ENCODE measurements at places on chromosomes 6 and 20.

- no peak for DNase-seq
Observed at GRCh38 chr6:147195510-147195909, 8.7 kb upstream of the STXBP5 start.

DNA sequence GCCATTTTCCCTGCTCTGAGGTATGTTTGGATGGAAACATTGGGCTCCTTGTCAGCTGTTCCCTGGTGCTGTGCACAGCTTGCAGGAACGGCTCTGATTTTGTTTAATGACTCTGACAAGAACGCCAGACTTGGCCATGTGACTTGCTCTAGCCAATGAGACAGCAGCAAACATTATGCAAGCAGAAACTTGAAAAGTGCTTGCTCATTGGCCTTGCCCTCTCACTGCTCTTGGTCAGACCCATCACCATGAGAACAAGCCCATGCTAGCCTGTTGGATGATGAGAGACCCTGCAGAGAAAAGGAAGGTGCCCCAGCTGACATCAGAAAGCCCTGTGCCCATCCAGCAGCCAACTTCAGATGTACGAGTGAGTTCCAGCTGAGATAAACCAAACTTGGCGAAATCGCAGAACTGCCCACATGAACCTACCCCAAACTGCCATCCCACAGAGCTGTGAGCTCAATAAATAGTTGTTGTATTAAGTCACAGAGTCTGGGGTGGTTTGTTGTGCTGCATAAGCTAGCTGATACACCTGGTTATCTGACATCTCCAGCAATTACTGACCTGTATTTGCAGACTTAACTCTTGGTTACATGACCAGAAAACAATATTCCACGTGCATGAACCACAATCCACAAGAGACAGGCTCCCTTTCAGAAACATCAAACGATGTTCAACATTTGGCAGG is 96.9 kb downstream of the JPH2 start:
- peak; percentile 75 for DNase-seq

GRCh38 chr6:80331974-80332373 is 225.5 kb downstream of the BCKDHB start:
- no peak for DNase-seq

- no peak for DNase-seq
Observed at GRCh38 chr6:21855811-21856455, 262.4 kb downstream of the SOX4 start.

DNA sequence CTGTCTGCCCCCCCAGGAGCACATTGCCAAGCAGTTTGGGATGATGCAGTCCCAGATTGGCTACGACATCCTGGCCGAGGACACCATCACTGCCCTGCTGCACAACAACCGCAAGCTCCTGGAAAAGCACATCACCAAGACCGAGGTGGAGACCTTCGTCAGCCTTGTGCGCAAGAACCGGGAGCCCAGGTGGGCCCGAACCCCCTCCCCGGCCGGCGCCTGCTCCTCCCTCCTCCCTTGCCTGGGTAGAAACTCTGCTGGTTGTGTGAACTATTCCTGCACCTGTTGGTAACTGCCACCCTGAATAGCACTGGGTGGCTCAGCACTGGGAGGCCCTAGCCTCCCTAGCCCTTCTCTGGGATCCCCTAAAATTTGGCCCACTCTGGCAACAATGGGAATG is 43.7 kb downstream of the UQCC2 start:
- DNase-seq, result no peak

- peak; percentile 15 for DNase-seq
Observed at GRCh38 chr6:30926644-30927043, 5.3 kb downstream of the SFTA2 start.

DNA sequence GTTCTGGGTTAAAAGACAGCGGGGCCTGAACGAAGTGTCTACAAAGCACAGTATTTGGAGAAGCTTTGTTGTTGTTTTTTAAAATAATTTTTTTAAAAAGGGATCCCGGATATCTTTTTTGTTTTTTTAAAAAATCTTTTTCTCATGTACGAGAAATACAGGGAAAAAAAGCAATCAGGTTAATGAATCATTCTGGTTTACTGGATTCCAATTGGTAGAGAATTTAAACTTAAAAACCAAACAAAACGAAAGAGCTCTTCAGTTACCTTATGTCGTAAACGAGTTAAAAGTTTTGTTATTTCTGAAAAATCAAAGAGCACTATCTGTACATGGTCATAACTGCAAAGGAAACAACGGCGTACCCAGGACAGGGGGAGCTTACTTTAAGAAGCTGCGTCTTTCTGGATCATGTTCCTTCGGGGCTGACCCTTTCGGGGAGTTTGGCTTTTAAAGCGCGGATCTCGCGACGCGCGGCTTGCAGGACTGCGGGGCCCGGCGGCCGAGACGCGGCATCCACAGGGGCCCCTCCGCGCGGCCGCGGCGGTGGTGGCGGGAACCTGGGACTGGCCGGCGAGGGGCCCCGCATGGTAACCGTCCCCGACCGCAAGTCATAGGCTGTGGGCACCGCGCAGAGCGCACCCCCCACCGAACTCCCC is 927 bp downstream of the IL20RA start:
- DNase-seq, result peak; percentile 47

- no peak for DNase-seq
Observed at GRCh38 chr6:47446669-47447330, 30.8 kb upstream of the CD2AP start.

- no peak for DNase-seq
Observed at GRCh38 chr6:169975286-169975685, 223.9 kb downstream of the ERMARD start.

DNA sequence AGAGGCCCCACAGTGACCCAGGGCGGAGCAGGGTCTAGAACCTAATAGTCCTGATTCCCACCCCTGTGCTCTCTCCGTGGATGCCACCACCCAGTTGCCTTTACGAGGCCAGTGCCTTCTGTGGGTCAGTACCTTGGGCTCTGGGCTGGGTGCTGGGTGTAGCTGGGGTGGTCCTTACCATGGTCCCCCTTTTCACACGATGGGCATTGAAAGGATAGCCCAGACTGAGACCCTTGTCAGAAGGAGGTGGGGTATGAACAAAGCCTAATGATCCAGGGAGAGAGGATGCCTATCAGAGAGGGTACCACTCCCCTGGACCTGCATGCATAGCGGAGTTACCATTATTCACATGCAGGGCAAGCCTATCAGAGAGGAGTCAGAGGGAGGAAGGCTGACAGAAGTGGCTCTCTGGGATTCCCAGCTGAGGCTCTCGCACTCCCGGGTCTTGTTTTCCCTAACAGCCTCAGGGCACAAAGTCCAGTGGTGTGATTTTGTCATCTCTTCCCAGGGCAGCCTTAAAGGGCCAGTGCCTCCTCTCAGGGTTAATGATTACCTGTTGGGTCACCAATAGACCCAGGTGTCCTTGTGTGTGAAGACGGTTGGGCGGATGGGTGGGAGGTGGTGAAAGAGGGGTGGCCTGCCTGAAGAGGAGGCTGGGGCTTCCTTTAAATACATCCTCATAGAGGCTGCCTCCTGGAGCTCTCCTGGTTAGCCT is 36.2 kb downstream of the VEGFA start:
- peak; percentile 78 for DNase-seq

- peak; percentile 54 for DNase-seq
Observed at GRCh38 chr6:46453741-46454316, 37.4 kb downstream of the RCAN2 start.

GRCh38 chr6:151630991-151631655 is 137.3 kb downstream of the CCDC170 start:
- DNase-seq, result no peak

DNA sequence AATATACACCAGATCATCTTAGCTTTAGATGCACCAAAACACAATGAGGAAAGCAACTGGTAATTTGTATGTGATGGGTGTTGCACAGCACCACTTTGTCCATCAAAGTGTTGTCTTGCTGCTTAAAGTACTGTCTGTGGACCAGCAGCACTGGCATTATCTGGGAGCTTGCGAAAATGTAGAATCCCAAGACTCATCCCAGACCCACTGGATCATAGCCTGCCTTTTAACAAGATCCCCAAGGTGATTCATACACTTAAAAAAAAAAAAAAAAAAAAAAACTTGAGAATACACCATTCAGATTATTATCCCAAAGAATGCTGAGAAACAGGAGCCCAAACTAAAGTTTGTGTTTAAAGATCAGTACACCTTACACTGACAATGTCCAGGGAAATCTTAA is 123.4 kb downstream of the TASP1 start:
- peak; percentile 20 for DNase-seq

GRCh38 chr20:47682028-47682783 is 103.1 kb downstream of the SULF2 start:
- DNase-seq, result peak; percentile 91

DNA sequence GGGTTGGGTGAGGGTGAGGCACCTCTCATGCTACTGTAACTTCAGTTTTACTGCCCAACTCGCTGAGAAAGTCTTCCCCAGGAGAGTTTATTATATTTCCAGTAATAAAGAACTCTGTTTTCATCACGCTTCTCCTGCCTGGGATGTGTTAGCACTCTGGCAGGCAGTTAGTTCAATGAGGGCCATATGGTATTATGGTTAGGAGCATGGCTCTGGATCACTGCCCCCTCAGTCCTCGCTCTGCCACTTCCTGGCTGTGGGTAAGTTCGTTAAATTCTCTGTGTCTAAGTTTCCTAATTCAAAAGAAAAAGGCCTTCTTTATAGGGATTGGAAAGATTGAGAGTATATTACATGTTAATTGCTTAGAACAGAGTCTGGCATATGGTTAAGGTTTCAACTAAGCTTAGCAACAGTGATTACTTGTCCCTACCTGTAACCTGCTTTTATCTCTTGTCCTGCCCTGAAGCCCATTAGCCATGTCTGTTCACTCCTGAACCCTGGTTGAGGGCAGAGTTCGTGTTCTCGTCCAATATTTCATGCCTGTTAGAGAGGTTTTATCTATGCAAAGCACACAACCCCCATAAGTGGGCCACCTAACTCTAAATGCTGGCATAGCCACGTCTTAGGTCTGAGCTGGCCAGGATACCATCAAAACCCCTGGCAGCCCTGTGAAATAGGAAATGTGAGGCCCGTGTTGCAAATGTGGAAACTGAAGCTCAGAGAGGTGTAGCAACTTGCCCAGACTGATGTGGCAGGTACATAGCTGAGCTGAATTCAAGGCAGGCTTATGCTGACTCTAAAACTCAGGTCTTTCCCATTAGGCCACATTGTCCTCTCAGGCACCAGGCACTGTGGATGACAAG is 342.5 kb upstream of the JARID2 start:
- no peak for DNase-seq

DNA sequence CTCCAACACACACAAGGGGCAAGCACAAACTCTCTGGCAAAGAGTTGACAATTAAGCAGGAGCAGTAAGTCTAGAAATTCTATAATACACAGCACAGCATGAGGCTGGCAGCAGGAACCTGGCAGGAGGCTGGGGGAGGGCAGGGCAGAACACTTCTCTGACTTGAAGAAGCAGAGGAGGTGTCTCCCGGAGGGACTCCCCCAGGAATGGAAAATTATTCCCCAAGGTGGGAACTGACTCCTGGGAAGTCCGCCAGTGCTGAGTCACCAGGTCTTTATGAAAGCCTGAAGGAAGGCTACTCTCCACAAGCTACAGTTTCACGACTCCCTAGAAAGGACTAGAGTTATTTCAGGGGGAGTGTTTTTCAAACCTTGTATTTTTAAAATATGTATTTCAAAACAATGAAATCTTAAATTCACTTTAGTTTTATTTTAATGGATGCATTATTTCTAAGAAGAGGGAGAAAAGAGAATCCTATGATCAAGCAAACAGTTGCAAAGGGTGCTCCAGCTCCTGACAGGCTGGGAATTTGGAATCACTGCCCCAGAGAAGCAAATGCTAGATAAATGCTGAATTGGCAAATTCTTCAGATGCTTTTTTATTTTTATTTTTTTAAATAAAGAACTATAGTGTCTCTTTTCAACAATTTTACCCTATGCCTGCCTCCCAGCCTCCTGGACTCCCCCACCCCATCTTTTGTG is 192.8 kb downstream of the LY86 start:
- DNase-seq, result peak; percentile 44

Measured in EH (cell line).